ENCODE measurements at places on chromosomes 6 and 20.

DNA sequence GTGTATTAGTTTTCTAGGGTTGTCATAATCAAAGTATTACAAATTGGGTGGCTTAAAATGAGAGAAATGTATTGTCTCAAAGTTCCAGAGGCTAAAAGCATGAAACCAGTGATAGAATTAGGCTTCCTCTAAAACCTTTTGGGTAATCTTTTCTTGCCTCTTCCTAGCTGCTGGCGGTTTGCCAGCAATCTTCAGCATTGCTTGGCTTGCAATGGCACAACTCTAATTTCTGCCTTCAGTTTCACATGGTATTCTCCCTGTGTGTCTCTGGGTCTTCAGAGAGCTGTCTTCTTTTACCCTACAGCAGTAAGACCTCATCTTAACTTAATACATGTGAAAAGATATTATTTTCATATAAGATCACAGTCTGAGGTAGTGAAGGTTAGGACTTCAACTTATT, 479.1 kb upstream of the GJE1 start:
- no peak for DNase-seq

- DNase-seq, result no peak
Measured at GRCh38 chr20:32485770-32486478, 99.2 kb downstream of the NOL4L start.

DNA sequence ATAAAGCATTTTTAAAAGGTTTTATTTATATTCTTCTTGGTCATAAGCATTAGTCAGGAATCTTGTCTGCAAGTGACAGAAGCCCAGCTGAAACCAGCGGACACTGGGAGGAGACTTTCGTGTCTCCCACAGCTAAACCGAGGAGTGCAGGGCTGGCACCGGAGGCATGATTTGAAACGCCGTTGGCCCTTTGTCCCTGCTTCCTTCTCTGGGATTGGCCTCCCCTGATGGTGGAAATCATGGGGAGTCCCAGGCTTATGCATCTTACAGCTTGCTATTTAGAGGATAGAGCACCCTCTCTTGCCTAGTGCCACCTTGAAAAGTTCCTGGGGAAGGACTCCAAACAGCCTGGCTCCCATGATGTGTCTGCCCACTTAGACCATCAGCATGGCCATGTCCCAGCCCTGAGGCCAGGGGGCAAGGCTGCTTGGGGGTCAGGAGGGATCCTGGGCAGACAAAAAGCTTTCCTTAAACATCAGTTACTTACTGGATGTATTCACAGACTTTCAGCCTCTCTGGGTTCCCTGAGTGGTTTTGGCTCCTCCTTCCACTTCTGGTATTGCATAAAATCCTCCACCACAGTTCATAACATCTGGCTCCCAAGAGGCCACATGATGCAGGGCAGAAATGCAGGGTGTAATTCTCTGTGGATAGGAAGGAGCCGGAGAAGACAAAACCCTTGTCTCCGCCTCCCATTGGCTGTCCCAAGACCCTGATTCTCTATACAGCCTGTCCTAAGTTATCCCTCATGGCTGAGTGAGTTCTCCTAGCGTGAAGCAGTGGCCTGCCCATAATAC, 49.3 kb upstream of the INSM1 start:
- no peak for DNase-seq

DNA sequence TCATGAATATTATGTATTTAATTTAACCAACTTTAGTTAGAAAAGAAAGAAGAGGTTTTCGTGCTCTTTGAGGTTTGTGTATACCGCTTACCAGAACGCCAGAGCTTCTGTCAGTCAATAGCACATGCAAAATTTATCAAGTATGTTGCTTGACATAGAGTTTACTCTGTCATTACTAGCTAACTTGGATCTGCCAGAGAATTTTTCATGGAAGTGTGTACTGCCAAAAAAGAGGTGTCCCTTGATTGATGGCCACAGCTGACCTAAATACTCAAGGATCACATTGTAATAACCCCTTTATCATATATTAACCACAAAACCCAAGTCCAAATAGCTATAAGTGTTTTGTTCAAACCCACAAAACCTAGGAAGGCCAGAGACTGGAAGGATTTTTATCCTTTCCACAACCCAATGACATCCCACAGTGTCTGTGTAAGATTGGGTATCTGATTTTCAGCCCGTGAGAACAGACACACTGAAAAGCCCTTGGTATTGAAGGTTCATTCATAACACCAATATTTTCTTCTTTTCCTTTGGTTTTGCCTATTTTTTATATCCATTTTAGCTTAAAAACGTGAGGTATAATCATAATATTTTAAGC, 194.0 kb upstream of the EYA4 start:
- DNase-seq, result no peak

DNA sequence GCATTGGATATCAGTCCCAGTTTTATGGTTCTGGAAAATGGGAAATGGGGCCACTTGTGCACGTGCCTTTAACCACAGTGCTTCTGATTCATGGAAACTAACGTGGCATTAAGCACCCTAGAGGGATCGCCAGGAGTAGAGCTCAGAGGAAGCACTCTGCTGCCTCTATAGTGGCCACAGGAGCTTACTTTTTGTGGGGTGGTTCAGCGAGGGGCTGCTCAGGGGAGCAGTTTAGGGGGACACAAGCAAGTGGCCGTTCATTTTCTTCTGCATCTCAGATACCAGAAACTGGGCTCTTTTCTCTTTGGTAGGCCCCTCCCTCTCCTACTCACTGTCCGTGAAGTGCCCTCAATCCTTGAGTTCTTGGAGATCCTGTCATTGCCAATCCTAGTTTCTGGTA, 28.5 kb downstream of the AGPAT4 start:
- DNase-seq, result no peak

DNA sequence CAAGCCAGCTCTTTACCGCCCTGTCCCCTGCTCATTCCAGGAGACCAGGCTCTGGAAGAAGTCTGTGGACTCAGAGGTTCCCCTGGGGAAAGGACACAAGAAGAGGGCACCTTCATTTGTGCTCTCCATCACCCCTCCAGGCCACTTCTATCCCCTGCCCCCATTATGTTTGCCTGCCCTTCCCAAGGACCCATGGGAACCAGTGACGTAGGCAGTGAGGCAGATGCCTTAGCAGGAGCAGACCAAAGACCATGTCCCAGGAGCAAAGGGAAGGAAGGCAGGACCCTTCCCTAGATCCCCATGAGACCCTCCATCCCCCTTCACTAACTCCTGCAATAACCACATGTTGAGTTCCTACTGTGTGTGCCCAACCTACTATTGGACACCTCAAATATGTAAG, 94.4 kb downstream of the MDGA1 start:
- no peak for DNase-seq

DNA sequence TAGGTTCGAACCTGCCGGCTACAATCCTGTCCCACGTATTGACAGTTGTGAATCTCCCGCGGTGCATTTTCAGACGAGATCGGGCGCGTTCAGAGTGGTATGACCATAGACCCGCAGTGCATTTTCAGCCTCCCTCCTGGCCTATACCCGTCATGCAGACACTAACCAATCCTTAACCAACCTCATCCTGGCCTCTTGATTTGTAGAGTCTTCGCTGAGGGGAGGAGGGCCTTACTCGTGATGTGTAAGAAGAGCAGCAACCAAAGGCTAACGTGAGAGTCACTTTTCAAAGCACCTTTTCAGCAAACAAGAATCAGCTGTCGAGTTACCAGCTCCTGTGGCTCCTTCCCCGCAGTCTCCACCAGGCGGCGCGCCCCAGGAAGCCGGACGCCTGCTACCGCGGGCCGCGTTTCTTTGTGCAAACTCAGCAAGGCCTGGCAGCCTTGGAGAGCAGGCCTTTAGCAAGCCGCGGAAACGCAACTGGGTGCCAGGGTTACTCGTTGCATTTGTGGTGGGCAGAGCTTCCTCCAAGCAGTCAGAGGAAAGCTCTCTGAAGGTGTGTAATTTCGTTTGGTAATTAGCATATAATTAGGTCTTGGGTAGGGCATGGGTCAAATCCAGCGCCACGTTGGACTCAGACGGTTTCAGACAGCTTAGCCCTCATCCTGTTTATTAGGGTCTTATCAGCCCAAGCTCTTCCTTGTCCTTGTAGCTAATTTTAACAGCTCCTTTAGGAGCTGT, 139.8 kb downstream of the OR2B2 start:
- peak; percentile 51 for DNase-seq

DNA sequence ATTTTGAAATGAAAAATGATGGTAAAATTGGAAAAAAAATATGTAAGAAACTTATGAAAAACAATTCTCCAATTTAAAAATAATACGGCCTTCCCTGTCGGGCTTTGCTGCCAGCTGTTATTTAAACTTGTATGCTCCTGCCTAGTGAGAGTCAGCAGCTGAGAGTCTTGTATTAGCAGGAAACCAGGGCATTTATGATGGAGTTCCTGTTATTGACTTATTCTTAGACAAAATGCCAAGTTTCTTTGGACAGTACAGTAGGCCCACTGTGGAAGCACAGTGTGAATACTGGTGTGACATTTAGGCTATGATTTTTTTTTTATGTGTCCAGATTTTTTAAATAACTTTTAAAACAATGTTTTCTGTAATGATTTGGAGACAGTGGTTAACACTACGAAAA, 42.1 kb downstream of the GMDS start:
- no peak for DNase-seq

DNA sequence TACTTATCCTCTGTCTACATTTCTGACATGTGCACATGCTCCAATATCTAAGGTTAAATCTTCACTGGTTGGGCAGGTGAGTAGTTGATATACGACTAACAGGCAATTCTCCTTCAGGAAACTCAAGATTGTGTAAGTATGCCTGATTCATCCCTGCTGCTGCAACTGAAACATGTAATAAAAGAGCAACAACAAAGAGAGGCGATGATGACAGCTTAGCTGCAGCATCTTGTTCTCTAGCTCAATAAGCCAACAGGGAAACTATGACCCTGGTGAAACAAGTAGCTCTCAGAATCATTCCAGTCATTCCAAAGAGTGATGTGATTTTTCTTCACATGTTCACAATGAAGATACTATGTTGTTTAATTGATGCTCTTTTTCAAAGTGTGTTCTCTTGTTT, 74.4 kb downstream of the ELOVL4 start:
- no peak for DNase-seq

DNA sequence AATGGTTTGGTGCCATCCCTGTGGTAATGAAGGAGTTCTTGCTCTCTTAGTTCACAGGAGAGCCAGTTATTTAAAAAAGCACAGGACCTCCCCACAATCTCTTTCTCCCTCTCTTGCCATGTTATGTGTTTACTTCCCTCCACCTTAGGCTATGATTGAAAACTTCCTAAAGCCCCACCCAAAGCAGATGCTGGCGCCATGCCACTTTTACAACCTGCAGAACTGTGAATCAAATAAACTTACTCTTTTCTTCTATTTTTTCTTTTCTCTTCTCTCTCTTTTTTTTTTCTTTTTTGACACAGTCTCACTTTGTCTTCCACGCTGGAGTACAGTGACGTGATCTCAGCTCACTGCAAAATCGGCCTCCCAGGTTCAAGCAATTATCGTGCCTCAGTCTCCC, 508.4 kb upstream of the EPHA7 start:
- DNase-seq, result no peak

DNA sequence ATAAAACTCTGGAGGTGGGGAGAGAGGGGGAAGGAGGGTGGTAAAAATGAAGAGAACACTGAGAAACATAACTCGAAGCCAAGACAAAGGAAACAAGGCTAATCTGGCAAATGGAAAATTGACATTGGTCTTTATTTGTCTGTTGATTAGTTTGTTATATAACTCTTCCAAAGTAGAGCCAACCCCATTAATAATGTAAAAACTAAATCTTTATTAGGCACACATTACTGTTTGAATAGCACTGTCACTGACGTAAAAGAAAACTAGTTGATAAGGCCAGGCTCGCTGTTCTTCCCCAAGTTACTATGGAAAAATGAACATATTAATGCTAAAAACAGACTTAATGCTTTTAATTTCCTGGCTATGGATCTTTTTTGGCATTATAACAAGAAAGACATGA, 110.0 kb downstream of the MAP3K5 start:
- no peak for DNase-seq

- DNase-seq, result no peak
Measured at GRCh38 chr6:91669154-91669870, 1082.4 kb upstream of the MAP3K7 start.

DNA sequence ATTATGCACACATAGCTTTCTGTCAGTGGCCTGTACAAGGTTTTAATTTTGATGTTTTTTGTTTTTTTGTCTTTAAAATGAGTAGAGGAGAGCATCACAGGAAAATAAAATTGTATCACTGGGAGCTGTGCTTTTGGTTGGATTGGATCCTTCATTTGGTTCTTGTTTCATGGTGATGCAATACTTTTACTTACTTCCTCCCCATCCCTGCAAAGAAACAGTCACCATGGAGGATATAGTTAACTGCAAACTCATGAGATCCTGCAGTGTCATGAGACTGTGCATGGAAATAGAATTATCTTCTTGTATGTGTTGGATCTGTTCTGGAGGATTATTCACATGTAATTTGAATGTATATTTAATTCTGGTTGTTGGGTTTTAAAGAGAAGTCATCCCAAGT, 122.3 kb downstream of the JARID2 start:
- DNase-seq, result no peak

DNA sequence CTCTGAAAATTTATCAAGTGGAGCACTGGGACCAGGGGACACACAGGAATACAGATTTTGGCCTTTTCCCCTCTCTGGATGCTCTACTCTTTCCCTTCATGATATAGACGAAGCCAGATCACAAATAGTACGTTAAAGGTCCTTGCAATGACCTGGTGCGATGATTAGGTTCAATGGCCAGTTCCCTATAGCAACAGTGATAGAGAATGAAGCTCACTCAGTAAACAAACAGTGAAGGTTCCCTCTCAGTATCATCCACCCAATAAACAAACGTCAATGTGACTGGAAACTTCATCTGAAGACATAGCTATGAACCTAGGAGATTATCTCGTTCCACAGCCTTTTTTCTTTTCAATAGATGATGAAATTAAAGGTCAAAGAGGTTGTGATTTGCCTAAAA, 596.2 kb downstream of the KIF16B start:
- DNase-seq, result no peak

DNA sequence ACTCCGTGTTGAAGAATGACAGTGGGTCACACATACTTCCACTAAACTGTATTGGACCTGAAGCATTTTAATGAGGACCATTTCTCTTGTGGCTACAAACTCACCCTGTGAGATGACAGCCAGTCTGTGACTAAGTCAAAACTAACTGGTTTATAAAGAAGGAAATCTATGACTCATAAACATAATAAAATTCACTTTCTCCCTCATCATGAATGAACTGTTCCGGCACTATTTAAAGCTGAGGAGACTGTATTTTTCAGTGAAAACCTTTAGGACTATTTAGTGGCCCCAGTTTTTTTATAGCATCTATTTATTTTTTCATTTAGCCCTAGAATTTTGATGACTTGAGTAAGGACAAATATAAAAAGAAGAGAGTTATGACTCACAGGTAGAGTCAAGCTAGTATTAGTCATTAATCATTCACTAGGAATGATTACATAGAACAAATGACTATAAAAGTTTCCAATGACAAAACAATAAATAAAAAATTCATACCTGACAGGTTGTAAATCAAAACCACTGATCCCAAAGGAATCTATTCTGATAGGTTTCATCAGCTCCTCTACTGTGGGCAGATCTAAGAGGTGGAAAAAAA, 34.2 kb downstream of the CEP162 start:
- DNase-seq, result no peak

DNA sequence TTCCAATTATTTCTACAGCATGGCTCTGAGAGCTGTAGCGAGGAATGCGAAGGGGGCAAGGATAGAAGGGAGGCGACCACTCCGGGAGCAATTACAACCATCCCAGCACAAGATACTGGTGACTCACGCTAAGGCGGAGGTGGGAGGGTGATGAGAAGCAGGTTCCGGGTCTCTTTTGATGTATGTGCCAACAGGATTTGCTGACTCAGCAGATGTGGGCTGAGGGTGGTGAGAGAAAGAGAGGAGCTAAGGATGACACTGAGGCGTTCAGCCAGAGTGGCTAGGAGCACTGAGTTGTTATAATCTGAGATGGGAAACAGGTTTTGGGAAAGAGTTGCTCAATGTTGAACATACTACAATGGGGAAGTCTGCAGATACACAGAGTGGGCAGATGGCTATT, 9.3 kb upstream of the TXNDC5 start:
- DNase-seq, result no peak

All from C1 segment of cervical spinal cord (tissue), 14 donors.